ENCODE measurements at places on chromosomes 6 and 20. TPM values are rescaled to one million over a fixed set of nuclear protein-coding genes. Genes with fewer than 3 reads are reported as not detected.

CST4 gene
- not detected for total RNA-seq

ZNF334 gene
- 9.0 TPM for total RNA-seq

RCAN2 gene
- 14.8 TPM for total RNA-seq

TCP11 gene
- not detected for total RNA-seq

TRIM40 gene
- total RNA-seq, result not detected

LY86 gene
- total RNA-seq, result 4.1 TPM
